ENCODE measurements at places on chromosomes 6 and 20.

GRCh38 chr20:46978951-46979491 lies 84.4 kb downstream of the EYA2 start:
- no peak for DNase-seq

DNA sequence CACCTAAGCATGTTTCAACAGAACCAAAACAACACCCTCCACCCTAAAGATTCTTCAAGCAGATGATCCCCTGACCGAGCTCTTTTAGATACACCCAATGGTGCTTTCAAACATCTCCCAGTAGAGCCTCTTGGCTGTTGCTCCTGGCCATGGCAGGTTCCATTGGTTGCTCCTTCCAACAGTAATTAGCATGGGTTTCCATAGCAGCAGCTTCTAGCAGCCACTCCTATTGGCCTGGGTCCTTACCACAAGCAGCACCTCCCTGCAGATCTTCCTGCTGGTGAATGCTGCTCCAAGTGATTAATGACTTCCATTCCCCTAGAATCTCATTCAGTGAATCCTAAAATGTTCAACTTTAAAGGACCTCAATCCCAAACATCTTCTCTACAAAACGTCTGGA lies 13.9 kb downstream of the CCN2 start:
- DNase-seq: no peak

DNA sequence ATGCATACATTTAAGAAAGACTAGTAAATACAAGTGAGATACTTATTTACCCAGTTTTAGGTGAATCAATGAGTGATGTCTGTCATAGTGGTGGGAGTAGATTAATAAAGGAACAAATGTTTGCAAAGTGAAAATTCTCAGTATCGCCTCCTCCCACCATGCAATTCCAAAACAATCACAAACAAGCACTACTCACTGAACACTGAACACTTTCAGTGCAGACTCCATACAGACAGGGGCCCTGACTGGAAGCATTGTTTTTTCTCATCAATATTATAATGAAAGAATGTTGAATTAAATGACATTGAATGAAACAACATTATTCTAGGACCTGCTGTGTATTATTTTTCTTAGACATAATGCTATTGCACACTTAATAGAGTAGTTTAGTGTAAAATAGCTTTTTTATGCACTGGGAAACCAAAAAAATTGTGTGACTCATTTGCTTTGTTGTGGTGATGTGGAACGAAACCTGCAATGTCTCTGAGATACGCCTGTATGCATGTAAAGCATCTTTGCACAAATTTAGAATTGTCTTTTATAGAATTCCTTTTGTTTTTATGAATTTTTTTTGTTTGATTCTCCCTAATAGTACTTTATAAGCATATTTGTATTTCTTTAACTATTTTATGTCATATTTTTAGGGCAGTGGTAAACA lies 317.5 kb downstream of the UTRN start:
- DNase-seq: peak; percentile 79

GRCh38 chr6:2999618-3000557 lies at the start of gene NQO2:
TSS of gene NQO2 (plus strand) at chr6:2999894. CDS start at chr6:3006553, 6,659 bp downstream.
- peak; percentile 97 for DNase-seq

- no peak for DNase-seq
Measured at GRCh38 chr6:21749754-21750153, 156.2 kb downstream of the SOX4 start.

- DNase-seq: peak; percentile 63
Measured at GRCh38 chr20:20014659-20015058, 2.5 kb upstream of the NAA20 start.

- no peak for DNase-seq
Measured at GRCh38 chr6:91443405-91443804, 856.5 kb upstream of the MAP3K7 start.

GRCh38 chr6:41659935-41660334 lies 21.7 kb downstream of the MDFI start:
- DNase-seq: no peak

GRCh38 chr6:30981942-30982772 lies 1.4 kb upstream of the MUC21 start:
- no peak for DNase-seq

DNA sequence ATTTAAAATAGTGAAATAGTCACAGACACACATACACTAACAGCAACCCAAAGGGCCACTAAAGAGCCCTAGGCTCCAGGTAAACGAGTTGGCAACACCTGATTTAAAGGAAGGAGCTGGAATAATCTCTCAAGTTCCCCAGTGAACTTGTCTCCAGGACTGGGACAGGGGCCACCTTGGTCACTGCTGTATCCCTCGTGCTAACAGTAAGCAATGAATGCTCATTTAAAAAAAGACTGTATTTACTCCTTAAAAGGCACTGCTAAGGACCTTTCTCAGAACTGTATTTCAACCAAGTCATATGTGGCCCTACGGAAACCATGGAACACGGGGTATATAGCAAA lies 1.3 kb downstream of the DIDO1 start:
- DNase-seq: peak; percentile 67

Data from activated CD4-positive, alpha-beta T cell treated with anti-CD3 and anti-CD28 coated beads, Interleukin-2, amount 10 ng/mL, durations not matched to agents 24 days and 14 days (primary cell).